Ovary (tissue), 10 donors: ENCODE measurements at places on chromosomes 7 and 10. TPM values are rescaled to one million over a fixed set of nuclear protein-coding genes. Genes with fewer than 3 reads are reported as not detected.

The TUBB8 gene
- 3.6 TPM for polyA plus RNA-seq

The ZNF37A gene
- 12.9 TPM for polyA plus RNA-seq

The UNC5B gene
- polyA plus RNA-seq, result 2.7 TPM

The AMZ1 gene
- polyA plus RNA-seq, result 0.45 TPM

The MYH16 gene
- polyA plus RNA-seq, result not detected

The ODAD2 gene
- 1.4 TPM for polyA plus RNA-seq

The TRIL gene
- 3.2 TPM for polyA plus RNA-seq

The MDFIC gene
- polyA plus RNA-seq, result 30.0 TPM

The TFEC gene
- 0.52 TPM for polyA plus RNA-seq

The HYAL4 gene
- polyA plus RNA-seq, result not detected

The SLC13A1 gene
- not detected for polyA plus RNA-seq

The NKX2-3 gene
- 0.12 TPM for polyA plus RNA-seq

The AKR1D1 gene
- not detected for polyA plus RNA-seq

The MBLAC1 gene
- polyA plus RNA-seq, result 0.28 TPM

The PLAC9 gene
- 4.3 TPM for polyA plus RNA-seq

The TRIM50 gene
- polyA plus RNA-seq, result 0.24 TPM

The CRHR2 gene
- polyA plus RNA-seq, result 0.08 TPM

The VSTM4 gene
- polyA plus RNA-seq, result 57.1 TPM

DNA sequence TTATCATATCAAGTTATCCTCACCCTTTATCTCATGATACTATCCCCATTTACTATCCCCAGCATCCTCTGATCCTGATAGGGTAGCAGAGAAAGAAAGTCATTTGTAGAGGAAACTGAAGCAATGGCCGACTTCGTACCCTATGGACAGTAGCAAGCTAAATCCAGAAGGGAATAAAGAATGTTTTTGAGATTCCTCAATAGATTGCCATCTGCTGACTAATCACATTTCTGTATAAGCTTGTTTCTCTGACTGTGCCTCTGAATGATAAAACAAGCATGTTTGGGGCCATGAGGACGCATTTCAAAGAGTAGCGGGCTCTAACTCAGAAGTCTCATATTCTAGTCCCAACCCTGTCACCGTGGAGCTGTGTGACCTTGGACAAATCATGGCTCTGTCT lies 13.2 kb upstream of the FAM107B start:
- H3K4me1 ChIP-seq, result no peaks in the 10 kb centered on the region
- H3K4me3 ChIP-seq, result no peak overlapping the region
- no peak overlapping the region for H3K27ac ChIP-seq
- H3K36me3 ChIP-seq, result no peaks in the 10 kb centered on the region

- no peak overlapping the region for H3K4me3 ChIP-seq
- DNase-seq, result no peak
- no peaks in the 10 kb centered on the region for H3K36me3 ChIP-seq
- H3K27me3 ChIP-seq, result no peaks in the 10 kb centered on the region
These were observed 59.7 kb downstream of the HTR5A start for GRCh38 chr7:155129789-155130188.

DNA sequence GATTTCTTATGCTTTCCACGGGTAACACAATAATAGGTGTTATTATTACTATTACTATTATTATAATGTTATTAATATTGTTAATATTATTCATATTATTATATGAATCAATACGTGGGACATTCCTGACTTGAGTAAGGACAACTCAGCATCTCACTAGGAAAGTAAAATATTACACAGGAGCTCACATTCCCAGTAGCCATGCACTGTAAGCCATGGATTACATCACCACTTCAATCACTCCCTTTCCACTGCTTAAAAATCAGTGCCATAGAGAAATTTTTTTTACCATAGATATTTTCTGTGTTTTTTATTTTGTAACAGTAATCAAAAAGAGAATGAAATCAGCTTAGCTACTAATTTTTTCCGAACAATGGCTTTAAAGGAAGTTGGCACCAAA lies 68.5 kb upstream of the DGKI start:
- no peak for DNase-seq
- no peak overlapping the region for H3K4me3 ChIP-seq
- H3K27me3 ChIP-seq, result no peaks in the 10 kb centered on the region

GRCh38 chr7:33350577-33350976 lies 221.2 kb downstream of the BBS9 start:
- H3K27ac ChIP-seq, result no peak overlapping the region
- H3K27me3 ChIP-seq, result peaks cover 2% of the 10 kb centered on the region
- no peak overlapping the region for H3K4me3 ChIP-seq
- H3K36me3 ChIP-seq, result no peaks in the 10 kb centered on the region

- DNase-seq, result no peak
- no peaks in the 10 kb centered on the region for H3K36me3 ChIP-seq
- no peak overlapping the region for H3K27ac ChIP-seq
These were observed 21.6 kb downstream of the RBM28 start for GRCh38 chr7:128322040-128322643.

- no peak overlapping the region for H3K4me3 ChIP-seq
These were observed 23.1 kb downstream of the TCAF1 start for GRCh38 chr7:143878884-143879283.

- H3K4me3 ChIP-seq, result no peak overlapping the region
- no peaks in the 10 kb centered on the region for H3K36me3 ChIP-seq
- no peak for DNase-seq
- H3K4me1 ChIP-seq, result no peaks in the 10 kb centered on the region
- no peak overlapping the region for H3K27ac ChIP-seq
These were observed 276.5 kb downstream of the DGKB start for GRCh38 chr7:14626076-14626475.

GRCh38 chr7:142443216-142444010 lies 185.6 kb upstream of the PRSS58 start:
- no peak overlapping the region for H3K4me3 ChIP-seq
- H3K36me3 ChIP-seq, result no peaks in the 10 kb centered on the region
- no peak overlapping the region for H3K27ac ChIP-seq
- DNase-seq, result no peak
- H3K4me1 ChIP-seq, result no peaks in the 10 kb centered on the region

DNA sequence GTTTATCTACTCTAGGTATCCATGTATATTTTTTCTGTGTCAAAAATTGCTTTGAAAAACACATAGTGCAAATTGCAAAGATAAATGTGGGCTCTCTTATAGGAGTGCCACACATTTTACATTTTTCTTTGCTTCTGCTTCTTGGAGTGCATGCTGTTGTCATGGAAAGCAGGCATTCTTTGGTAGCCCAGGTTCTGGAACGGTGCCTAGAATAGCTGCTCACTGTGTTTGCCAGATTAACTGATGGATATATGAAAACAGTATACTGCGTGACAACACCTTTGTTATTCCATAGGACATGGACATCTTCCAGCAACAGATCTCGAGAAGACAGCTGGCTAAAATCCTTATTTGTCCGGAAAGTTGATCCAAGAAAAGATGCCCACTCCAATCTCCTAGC lies 13.4 kb downstream of the NIPSNAP2 start:
- H3K36me3 ChIP-seq, result no peaks in the 10 kb centered on the region
- no peaks in the 10 kb centered on the region for H3K27me3 ChIP-seq
- no peak for DNase-seq
- H3K4me1 ChIP-seq, result no peaks in the 10 kb centered on the region
- no peak overlapping the region for H3K27ac ChIP-seq

GRCh38 chr7:82318786-82319185 lies 124.8 kb downstream of the CACNA2D1 start:
- H3K36me3 ChIP-seq, result no peaks in the 10 kb centered on the region
- no peaks in the 10 kb centered on the region for H3K27me3 ChIP-seq
- H3K4me1 ChIP-seq, result peaks cover 2% of the 10 kb centered on the region
- H3K27ac ChIP-seq, result no peak overlapping the region
- DNase-seq, result no peak
- H3K4me3 ChIP-seq, result no peak overlapping the region

DNA sequence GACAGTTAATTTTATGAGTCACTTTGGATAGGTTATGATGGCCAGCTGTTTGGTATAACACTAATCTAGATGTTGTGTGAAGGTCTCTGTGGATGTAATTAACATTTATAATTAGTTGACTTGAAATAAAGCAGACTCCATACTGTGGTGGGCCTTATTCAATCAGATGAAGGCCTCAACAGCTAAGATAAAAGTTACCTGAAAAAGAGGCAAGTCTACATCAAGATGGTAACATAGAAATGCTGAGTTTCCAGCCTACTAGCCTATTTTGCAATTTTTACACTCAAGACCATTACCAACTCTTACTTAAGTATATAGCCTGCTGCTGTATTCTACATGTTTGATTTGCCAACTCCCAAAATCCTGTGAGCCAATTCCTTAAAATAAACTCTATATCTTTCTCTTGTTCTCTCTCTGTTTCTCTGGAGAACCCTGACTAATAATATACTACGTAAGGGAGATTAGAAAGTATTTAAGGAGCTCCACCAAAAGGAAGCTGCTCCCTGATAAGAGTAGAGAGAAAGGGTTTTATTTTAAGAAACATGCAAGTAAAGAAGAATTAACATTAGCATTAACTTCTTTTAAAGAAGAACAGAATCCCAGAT lies 42.7 kb downstream of the ZNF438 start:
- H3K27me3 ChIP-seq, result no peaks in the 10 kb centered on the region
- H3K4me1 ChIP-seq, result peaks cover 6% of the 10 kb centered on the region
- no peak overlapping the region for H3K27ac ChIP-seq
- H3K4me3 ChIP-seq, result no peak overlapping the region
- no peaks in the 10 kb centered on the region for H3K36me3 ChIP-seq
- no peak for DNase-seq

- no peaks in the 10 kb centered on the region for H3K36me3 ChIP-seq
- no peak overlapping the region for H3K27ac ChIP-seq
- DNase-seq, result no peak
- H3K4me3 ChIP-seq, result no peak overlapping the region
These were observed 4.0 kb downstream of the MAFK start for GRCh38 chr7:1534330-1535099.

DNA sequence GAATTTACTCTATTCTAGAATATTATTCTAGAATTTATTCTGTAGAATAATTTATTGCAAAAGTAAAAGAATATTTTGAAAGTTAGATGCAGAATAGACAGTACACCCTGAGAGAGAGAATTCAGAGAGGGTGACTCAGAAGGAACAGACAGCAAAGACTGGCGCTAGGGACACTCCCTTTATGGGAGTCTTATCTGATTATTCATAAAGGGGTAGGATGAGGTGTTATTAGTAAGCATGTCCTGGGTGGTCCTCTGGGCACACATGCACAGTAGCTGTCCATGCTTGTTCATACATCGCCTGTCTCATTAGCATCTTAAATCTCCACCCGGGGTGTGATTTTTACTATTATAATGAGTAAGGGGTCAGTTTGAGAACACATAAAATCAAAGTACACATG lies 100.1 kb downstream of the XPNPEP1 start:
- H3K27ac ChIP-seq, result no peak overlapping the region
- no peaks in the 10 kb centered on the region for H3K27me3 ChIP-seq
- H3K4me3 ChIP-seq, result no peak overlapping the region

DNA sequence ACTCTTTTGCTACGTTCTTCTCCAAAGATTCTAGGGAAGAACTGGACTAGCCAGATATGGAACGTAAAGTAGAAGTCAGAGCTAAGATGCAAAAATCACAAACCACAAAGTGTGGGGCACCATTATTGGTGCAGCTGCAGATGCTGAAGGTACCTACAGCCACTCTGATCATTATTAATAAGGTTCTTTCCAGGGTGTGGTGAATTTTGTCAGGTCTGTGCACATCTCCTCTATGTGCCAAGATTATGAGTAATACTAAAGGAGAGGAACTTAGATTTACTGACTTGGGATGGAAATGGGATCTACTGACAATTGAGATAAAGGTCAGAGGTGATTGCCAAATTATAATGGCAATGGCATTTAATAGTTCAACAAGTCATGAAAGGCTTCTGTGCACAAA lies 148.2 kb downstream of the RAPGEF5 start:
- no peaks in the 10 kb centered on the region for H3K36me3 ChIP-seq
- no peak overlapping the region for H3K4me3 ChIP-seq
- no peak overlapping the region for H3K27ac ChIP-seq
- H3K4me1 ChIP-seq, result peaks cover 7% of the 10 kb centered on the region

GRCh38 chr7:28155019-28155660 lies 25.5 kb downstream of the JAZF1 start:
- no peaks in the 10 kb centered on the region for H3K27me3 ChIP-seq
- H3K36me3 ChIP-seq, result no peaks in the 10 kb centered on the region
- H3K27ac ChIP-seq, result no peak overlapping the region
- H3K4me1 ChIP-seq, result peaks cover 2% of the 10 kb centered on the region
- H3K4me3 ChIP-seq, result no peak overlapping the region

- no peak overlapping the region for H3K27ac ChIP-seq
- no peaks in the 10 kb centered on the region for H3K27me3 ChIP-seq
- no peak for DNase-seq
- no peak overlapping the region for H3K4me3 ChIP-seq
- no peaks in the 10 kb centered on the region for H3K36me3 ChIP-seq
These were observed 25.2 kb downstream of the RELN start for GRCh38 chr7:103964269-103964668.

DNA sequence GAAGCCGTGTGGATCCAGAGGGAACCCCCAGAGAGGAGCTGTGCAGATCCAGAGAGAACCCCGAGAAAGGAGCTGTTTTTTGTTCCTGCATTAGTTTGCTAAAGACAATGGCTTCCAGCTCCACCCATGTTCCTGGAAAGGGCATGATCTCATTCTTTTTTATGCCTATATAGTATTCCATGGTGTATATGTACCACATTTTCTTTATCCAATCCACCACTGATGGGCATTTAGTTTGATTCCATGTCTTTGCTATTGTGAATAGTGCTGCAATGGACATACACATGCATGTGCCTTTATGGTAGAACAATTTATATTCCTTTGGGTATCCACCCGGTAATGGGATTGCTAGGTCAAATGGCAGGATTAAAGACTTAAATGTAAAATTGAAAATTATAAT lies 95.4 kb upstream of the RHEB start:
- H3K27me3 ChIP-seq, result no peaks in the 10 kb centered on the region
- H3K36me3 ChIP-seq, result no peaks in the 10 kb centered on the region
- no peaks in the 10 kb centered on the region for H3K4me1 ChIP-seq
- H3K4me3 ChIP-seq, result no peak overlapping the region
- DNase-seq, result no peak
- no peak overlapping the region for H3K27ac ChIP-seq

- no peaks in the 10 kb centered on the region for H3K36me3 ChIP-seq
- DNase-seq, result no peak
- no peaks in the 10 kb centered on the region for H3K27me3 ChIP-seq
- H3K4me3 ChIP-seq, result no peak overlapping the region
- H3K27ac ChIP-seq, result no peak overlapping the region
These were observed 573.9 kb upstream of the PCDH15 start for GRCh38 chr10:55374917-55375316.

GRCh38 chr10:44183667-44184632 lies 200.9 kb downstream of the CXCL12 start:
- DNase-seq, result no peak
- H3K27me3 ChIP-seq, result no peaks in the 10 kb centered on the region
- H3K27ac ChIP-seq, result no peak overlapping the region

DNA sequence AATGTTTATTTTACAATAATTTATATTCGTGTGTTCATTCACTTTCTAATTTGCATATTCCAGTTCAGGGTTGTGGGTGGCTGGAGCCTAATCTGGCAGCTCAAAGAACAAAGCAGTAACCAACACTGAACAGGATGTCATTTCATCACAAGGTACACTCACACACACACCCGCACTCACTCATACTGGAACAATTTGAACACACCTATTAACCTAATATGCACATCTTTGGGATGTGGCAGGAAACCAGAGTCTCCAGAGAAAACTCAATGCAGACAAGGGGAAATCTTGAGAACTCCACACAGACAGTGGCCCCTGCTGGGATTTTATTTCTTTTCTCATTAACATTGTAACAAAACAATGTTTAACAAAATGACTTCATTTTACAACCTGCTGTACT lies 97.4 kb downstream of the TWIST1 start:
- no peak overlapping the region for H3K27ac ChIP-seq
- H3K27me3 ChIP-seq, result no peaks in the 10 kb centered on the region
- H3K4me3 ChIP-seq, result no peak overlapping the region
- DNase-seq, result no peak
